ENCODE measurements at places on chromosomes 7 and 10.

DNA sequence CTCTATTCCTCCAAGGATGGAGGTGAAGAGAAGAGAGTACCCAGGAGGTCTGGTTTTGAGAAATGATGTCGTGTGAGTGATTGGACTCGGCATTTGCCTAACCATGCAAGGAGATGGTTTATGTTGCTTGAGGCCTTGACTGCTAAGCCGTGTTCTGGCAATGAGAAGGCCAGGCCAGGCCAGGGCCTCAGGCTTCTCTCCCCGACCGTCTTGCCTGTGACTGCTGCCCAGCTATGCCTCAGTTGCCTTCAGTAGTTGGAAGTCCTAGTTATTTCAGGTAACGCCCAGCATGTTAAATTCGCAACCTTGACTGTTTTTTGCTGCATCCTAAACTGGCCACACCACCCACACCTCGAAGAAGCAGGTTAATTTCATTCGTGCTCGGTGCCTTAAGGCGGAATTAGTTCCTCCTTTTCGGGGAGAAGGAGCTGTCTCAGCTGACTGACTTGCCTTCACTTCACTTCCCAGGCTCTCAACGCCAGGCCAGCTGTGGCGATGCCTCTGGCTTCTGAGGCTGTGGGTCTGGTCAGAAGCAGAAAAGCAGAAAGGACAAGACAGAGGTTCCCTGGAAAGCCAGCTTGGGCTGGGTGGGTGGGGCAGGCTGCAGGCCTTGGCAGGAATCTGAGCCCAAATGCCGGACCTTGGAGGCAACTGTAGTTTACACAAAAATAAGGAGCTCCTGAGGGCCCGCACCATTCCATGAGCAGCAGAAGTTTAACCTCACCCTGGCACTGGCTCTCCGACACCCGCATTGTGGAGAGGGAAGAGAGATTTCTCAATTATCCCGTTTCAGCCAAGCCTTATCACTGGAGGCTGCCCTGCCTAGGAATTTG is 61.9 kb upstream of the SAMD8 start:
- no peak for DNase-seq

GRCh38 chr10:11720260-11720741 is 21.9 kb upstream of the ECHDC3 start:
- DNase-seq, result no peak

DNA sequence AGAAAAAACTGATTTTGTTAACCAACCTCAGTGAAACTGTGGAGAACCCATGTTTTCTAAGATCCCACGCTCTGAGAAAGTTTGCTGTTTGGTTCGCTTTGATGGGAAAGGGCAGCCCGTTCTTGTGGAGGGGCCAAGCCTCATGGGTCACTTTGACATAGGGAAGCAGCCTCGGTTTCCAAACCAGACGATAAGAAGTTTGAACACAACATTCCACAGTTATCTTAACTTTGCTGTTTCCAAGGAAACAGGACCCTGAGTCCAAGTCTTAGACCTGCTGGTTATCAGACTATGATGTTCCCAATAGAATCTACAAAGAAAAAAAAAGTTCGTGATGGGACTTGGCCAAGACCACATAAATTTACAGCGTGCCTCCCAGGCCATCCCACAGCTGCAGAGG is 182.3 kb downstream of the NRP1 start:
- DNase-seq, result no peak

DNA sequence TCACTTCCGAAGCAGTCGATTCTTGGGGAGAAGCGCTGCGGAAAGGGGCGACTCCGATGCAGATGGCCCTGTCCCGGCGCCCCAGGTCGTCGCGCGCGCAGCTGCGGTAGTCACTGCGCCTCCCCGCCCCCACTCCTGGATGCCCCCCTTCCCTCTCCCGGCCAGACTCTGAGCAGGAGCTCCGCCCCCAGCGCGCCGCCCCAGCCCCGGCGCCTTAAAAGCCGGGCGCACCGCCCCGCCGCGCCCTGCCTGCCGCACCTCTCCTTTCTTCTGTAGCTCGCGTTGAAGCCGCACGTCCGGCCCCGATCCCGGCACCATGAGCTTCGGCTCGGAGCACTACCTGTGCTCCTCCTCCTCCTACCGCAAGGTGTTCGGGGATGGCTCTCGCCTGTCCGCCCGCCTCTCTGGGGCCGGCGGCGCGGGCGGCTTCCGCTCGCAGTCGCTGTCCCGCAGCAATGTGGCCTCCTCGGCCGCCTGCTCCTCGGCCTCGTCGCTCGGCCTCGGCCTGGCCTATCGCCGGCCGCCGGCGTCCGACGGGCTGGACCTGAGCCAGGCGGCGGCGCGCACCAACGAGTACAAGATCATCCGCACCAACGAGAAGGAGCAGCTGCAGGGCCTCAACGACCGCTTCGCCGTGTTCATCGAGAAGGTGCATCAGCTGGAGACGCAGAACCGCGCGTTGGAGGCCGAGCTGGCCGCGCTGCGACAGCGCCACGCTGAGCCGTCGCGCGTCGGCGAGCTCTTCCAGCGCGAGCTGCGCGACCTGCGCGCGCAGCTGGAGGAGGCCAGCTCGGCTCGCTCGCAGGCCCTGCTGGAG is at the start of gene INA:
TSS of gene INA (plus strand) at position 243 of the 817 bp plus-strand sequence. CDS start at position 317, 74 bp downstream.
- no peak for DNase-seq

DNA sequence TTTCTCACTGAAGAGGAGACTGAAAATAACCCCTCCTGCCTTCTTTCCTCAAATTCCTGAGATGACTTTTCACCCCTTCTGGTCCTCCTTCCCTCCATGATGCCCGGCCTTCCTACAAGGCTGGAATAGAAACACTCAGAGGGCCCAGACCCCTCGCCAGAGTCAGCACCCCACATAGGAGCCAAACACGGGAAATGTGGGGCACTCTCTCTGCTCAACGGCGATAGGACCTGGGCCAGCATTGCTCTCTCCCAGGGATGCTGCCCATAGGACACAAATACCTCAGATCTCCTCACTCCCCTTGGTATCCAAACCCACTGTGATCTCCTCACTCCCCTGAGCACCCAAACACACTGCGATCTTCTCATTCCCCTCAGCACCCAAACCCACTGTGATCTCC is 7.4 kb downstream of the CFAP46 start:
- no peak for DNase-seq

GRCh38 chr7:128167042-128167701 is 73.9 kb upstream of the LEP start:
- DNase-seq, result peak; percentile 61

GRCh38 chr7:139777133-139777891 is 486 bp downstream of the HIPK2 start:
- no peak for DNase-seq

DNA sequence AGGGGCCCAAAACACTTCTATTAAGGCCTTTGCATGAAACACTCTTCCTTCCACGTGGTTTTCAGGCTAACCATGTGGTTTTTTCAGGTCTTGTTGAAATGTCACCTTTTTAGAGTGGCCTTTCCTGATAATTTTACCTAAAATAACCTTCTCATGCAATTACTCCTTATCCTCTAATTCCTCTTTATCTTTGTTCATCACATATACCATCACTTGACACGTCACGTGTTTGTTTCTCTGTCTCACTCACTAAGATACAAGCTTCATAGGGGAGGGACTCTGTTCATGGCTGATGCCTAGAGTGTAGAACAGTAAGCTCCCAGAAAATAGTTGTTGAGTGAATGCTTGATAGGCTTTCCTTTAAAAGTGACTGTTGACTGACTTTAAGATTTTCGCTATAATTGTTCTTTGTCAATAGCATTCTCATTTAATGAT is 63.7 kb downstream of the ST7 start:
- DNase-seq, result no peak

- DNase-seq, result no peak
Observed at GRCh38 chr10:299969-300368, 164.7 kb downstream of the ZMYND11 start.

GRCh38 chr10:110822712-110823311 is 48.9 kb upstream of the PDCD4 start:
- DNase-seq, result peak; percentile 72

GRCh38 chr10:50318129-50318528 is 66.8 kb upstream of the ASAH2 start:
- DNase-seq, result no peak

DNA sequence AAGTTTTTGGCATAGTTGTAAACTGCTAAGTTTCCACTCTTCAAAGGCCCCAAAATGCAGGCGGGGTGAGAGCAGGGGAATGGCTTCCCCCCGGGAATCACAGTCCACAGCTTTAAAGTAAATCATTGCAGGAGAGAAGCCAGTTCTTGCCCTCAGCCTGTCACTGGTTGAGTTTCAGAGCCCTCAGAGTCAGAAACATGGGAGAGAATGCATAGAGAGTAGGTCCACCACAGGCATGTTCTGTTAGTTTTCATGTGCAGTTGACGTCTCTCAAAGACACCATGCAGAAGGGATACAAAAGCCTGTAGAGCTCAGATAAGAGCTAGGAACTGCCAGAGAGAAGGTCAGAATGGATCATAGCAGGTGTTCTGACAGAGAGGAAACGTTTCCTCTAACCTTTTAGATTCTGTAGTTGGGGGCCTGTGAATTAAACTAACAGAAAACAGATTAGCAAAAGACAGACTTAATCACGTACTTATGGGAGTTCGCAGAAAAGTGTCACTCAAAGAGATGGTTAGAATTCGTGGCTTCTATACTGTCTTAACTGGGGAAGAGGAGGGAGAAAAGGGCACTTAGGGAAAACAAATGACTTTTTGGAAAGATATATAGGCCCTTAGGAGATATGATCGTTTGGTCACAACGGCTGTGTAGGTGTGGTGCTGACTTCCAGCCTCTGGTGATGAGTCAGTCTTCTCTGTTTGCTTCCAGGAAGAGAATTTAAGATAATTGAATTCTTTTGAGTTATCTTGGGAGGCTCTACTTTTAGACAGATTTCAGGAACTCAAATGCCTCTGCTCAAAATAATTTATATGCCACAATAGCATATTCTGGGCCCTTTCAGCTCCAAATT is 48.0 kb upstream of the MSRB2 start:
- DNase-seq, result no peak

DNA sequence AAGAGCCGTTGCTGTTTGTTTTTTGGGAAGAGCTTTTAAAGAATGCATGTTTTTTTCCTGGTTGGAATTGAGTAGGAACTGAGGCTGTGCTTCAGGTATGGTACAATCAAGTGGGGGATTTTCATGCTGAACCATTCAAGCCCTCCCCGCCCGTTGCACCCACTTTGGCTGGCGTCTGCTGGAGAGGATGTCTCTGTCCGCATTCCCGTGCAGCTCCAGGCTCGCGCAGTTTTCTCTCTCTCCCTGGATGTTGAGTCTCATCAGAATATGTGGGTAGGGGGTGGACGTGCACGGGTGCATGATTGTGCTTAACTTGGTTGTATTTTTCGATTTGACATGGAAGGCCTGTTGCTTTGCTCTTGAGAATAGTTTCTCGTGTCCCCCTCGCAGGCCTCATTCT is 31.6 kb downstream of the PFKFB3 start:
- no peak for DNase-seq

- no peak for DNase-seq
Observed at GRCh38 chr10:84588971-84589370, 260.6 kb downstream of the CCSER2 start.

- DNase-seq, result no peak
Observed at GRCh38 chr7:74449144-74449543, 4.6 kb upstream of the GTF2IRD1 start.

DNA sequence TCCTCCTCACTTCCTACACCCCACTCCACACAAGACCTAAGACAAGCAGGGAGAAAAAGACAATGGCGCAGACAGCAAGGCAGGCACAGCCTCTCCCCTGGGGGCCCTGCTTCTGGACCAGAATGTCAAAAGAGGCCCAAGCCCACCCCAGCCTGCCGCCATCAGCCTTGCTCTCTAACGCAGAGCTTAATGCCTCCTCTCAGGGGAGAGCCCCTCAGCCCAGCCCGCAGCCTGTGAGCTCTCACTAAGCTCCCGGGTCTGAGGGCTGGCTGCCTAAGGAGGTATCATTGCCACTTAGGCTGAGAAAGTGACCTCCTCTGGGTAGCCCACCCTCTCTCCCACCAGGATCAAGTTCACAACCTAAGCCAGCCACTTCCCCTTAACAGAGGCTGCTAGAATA is 16.7 kb downstream of the SLIT1 start:
- no peak for DNase-seq

- no peak for DNase-seq
Observed at GRCh38 chr10:101781984-101782810, 1.0 kb downstream of the NPM3 start.

DNA sequence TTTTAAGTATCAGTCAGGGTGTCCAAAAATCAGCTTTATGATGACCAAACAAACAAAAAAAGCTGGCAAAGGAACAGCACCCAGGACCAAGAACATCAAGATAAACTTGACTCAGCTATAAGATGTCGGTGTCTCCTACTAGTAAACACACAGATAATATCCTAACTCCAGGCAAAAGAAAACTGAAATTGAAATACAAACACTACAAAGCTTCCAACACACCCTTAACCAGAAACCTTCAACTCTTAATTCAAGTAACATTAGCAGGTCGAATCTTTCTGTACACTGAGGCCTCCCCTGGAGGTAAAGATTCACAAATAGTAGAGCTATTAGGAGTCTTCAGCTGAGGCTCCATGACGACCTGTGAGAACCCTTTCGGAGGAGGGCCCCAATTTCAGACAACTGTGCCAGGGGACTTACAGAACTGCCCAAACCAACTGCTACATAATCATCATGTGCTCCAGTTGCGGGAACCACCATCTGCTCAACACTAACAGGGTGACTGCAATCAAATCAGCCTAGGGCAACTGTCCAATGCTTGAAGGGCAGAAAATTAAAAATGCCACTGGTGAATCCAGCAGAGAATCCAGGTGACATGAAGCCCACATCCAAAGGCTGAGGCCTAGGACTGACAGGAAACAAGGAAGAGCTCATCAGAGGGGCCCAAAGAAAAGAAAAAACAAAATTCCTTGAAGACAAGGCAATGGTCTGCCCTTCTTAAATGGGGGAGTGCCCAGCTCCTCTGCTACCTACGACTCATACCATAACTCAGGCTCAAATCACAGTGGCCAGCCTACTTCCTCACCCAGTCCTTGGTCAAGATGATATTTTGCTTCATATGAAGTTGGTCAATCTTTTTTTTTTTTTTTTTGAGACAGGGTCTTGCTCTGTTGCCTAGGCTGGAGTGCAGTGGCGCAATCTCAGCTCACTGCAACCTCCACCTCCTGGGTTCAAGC is 20.0 kb downstream of the XPNPEP1 start:
- no peak for DNase-seq

GRCh38 chr10:50503661-50504320 is 120.0 kb downstream of the SGMS1 start:
- DNase-seq, result no peak

GRCh38 chr7:158782761-158783401 is 46.4 kb downstream of the ESYT2 start:
- no peak for DNase-seq

- no peak for DNase-seq
Observed at GRCh38 chr7:156768698-156769472, 124.1 kb downstream of the LMBR1 start.

- DNase-seq, result no peak
Observed at GRCh38 chr7:69193061-69193460, 405.2 kb upstream of the AUTS2 start.

All from hypothalamus (tissue), 51 donors.